ENCODE measurements at places on chromosomes 2 and 18. TPM values are rescaled to one million over a fixed set of nuclear protein-coding genes. Genes with fewer than 3 reads are reported as not detected.

MAP3K19 gene
- total RNA-seq: not detected

CYTIP gene
- 3.2 TPM for total RNA-seq

REEP1 gene
- 7.1 TPM for total RNA-seq

SRD5A2 gene
- not detected for total RNA-seq

CNGA3 gene
- total RNA-seq: 0.54 TPM

GALR1 gene
- 0.40 TPM for total RNA-seq

PROKR1 gene
- not detected for total RNA-seq

PTPRN gene
- total RNA-seq: not detected

APCDD1 gene
- 7.8 TPM for total RNA-seq

DSG4 gene
- not detected for total RNA-seq

ACTG2 gene
- total RNA-seq: 3.1 TPM

BMP10 gene
- total RNA-seq: not detected

SPDYA gene
- total RNA-seq: 0.78 TPM

MOGAT1 gene
- total RNA-seq: not detected

VIT gene
- 24.7 TPM for total RNA-seq

AMER3 gene
- not detected for total RNA-seq

CCDC141 gene
- 5.0 TPM for total RNA-seq

IL1R2 gene
- 3.8 TPM for total RNA-seq

RAB10 gene
- total RNA-seq: 140 TPM

All from thyroid gland (tissue), 4 donors.